ENCODE measurements at places on chromosomes 16 and 17. TPM values are rescaled to one million over a fixed set of nuclear protein-coding genes. Genes with fewer than 3 reads are reported as not detected.

Gene CNGB1
- not detected for polyA plus RNA-seq

Gene PRDM7
- not detected for polyA plus RNA-seq

Gene SPEM2
- not detected for polyA plus RNA-seq

Gene KCNAB3
- polyA plus RNA-seq: 2.2 TPM

Gene ABCA9
- 0.12 TPM for polyA plus RNA-seq

Gene GPR179
- not detected for polyA plus RNA-seq

Gene TSPAN10
- polyA plus RNA-seq: 0.92 TPM

Gene RGS9
- 2.0 TPM for polyA plus RNA-seq

Gene ASPA
- polyA plus RNA-seq: 0.17 TPM

Gene BCAR1
- 16.1 TPM for polyA plus RNA-seq

Gene PPY
- not detected for polyA plus RNA-seq

Gene AGRP
- not detected for polyA plus RNA-seq

Gene HGS
- 71.5 TPM for polyA plus RNA-seq

Gene CRAMP1
- 7.8 TPM for polyA plus RNA-seq

Gene CTRB1
- polyA plus RNA-seq: not detected

Gene TMEM238L
- not detected for polyA plus RNA-seq

Gene PRKCB
- polyA plus RNA-seq: not detected

Gene MT1A
- 0.66 TPM for polyA plus RNA-seq

Gene KRTAP4-2
- not detected for polyA plus RNA-seq

Gene KRT31
- not detected for polyA plus RNA-seq

Gene RAB26
- 3.6 TPM for polyA plus RNA-seq

Gene CCL4L2
- not detected for polyA plus RNA-seq

Gene SLFN14
- not detected for polyA plus RNA-seq

Gene SOCS3
- 21.0 TPM for polyA plus RNA-seq

Gene TNFRSF17
- not detected for polyA plus RNA-seq

Gene G6PC1
- polyA plus RNA-seq: not detected

Gene CCL15
- not detected for polyA plus RNA-seq

Gene C1QTNF8
- not detected for polyA plus RNA-seq

Gene ZG16
- polyA plus RNA-seq: not detected

Gene SRRM2
- polyA plus RNA-seq: 80.5 TPM

Gene KRT15
- 1.4 TPM for polyA plus RNA-seq

Gene HIGD1B
- not detected for polyA plus RNA-seq

Gene TEKT1
- not detected for polyA plus RNA-seq
